ENCODE measurements at places on chromosomes 12 and 14.

DNA sequence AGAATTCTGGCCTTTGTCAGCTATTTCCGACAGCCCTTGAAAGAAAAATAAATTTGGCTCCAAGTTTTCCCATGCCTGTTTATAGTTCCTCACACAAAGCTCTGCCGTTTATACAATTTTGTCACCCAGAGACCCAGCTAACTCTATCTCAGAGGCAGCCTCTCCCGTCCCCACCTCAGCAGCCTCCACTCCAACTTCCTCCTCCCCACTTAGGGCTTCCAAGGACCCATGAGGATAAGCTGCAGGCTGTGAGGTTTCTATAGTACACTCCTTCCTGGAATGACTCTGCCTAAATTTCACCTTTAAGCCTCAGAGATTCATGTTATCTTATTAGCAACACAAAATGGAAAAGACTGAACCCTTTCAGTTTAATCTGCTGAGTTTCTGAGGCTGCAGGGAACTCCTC lies 71.8 kb downstream of the TTC9 start:
- no peak for DNase-seq

GRCh38 chr12:130952171-130952954 lies 1.3 kb upstream of the ADGRD1 start:
- no peak for DNase-seq

GRCh38 chr14:76644855-76645518 lies 116.3 kb upstream of the VASH1 start:
- peak; percentile 83 for DNase-seq

DNA sequence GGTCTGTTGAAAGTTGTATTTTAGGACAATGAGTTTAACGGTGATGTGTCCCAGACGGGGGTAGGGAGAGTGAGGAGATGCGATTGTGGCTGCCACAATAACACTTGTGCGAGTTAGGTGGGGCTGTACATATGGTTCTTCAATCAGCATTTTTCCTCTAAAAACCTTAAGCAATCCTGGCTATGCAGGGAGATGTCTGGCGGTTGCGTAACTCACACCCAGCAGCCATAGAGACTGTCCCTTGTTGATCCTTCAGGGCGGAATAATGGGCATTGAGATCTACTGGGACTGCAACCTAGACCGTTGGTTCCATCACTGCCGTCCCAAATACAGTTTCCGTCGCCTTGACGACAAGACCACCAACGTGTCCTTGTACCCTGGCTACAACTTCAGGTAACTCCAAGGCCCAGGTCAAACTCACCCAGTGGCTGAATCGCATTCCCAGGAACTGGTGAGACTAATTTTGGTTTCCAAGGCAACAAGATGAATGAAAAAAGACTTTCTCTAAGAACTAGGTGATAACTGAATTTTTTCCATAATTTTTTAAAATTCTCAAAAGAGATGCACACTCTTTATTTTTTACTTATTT lies 34.6 kb downstream of the P2RX7 start:
- no peak for DNase-seq

- peak; percentile 26 for DNase-seq
These were observed 29.2 kb downstream of the RPH3A start for GRCh38 chr12:112820796-112821195.
